ENCODE measurements at places on chromosomes 13 and 19.

DNA sequence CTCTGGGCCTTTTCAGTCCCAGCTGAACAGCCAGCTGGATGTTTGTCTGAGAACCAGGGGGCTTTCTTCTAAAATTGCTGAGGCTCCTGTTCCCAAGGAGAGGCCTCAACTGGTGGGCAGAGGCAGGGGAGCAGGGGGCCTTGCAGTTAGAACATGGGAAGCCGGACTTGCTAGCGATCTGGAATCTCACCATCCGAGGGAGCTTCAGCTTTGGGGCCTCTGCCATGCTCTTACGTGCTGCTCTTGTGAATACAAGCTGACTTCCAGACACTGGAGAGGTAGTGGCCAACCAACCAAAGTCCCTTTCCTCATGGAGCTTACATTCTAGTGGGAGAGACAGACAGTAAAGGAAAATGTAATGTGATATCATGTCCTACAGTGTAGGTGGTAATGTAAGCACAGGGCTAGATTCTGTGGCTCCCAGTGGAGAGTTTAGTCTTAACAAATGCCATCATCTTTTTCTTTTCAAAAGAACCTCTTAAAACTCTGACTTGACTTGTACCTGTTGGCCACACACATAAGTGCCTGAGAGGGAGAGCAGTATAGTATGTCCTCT, 22.2 kb downstream of the SHISA2 start:
- DNase-seq: no peak

DNA sequence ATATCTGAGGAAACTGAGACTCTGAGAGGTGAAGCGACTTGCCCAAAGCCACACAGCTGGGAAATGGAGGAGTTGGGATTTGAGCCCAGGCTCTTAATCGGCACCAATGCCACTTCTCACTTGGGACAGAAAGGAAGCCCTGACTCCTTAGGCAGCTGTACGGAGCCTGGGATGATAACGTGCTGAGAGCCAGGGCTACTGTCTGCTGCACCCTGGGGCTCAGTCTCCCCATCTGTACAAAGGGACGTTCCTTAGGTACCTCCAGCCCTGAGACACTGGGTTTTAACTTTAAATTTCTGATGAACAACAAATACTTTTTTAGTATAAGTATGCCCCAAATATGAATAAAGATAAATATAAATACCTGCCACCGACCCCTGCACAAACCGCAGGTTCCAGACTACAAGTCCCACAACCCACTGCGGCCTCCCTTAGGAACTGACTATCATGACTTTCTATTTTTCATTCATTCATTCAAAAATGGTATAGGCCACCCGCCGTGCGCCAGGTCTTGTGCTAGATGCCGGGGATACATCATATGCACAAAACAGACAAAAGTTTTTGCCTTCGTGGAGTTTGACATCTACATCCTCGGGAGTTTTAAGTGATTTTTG, 776 bp upstream of the NCLN start:
- DNase-seq: peak; percentile 29

DNA sequence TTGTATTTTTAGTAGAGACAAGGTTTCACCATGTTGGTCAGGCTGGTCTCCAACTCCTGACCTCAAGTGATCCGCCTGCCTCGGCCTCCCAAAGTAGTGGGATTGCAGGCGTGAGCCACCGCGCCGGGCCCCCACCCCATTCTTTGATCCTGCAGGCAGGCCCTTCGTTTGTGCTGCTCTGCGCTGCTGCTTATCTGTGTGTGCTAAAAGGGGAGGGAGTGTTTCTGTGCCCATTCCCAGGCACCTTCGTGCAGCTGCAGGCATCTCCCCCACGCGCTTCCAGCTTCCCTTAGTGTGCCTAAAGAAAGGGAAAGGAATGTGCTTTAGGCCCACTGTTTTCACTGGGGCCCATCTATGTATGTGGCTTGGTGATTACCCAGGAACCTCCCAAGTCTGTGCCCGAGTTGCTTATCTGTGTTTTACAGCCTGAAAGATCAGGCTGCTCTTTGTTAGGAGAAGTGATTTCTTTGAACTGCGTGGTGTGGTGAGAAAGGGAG, 27.2 kb downstream of the EPN1 start:
- DNase-seq: no peak

- DNase-seq: no peak
Observed at GRCh38 chr19:44156475-44156874, 8.4 kb upstream of the ZNF226 start.

- DNase-seq: peak; percentile 7
Observed at GRCh38 chr19:33683881-33684537, 62.3 kb downstream of the CHST8 start.

DNA sequence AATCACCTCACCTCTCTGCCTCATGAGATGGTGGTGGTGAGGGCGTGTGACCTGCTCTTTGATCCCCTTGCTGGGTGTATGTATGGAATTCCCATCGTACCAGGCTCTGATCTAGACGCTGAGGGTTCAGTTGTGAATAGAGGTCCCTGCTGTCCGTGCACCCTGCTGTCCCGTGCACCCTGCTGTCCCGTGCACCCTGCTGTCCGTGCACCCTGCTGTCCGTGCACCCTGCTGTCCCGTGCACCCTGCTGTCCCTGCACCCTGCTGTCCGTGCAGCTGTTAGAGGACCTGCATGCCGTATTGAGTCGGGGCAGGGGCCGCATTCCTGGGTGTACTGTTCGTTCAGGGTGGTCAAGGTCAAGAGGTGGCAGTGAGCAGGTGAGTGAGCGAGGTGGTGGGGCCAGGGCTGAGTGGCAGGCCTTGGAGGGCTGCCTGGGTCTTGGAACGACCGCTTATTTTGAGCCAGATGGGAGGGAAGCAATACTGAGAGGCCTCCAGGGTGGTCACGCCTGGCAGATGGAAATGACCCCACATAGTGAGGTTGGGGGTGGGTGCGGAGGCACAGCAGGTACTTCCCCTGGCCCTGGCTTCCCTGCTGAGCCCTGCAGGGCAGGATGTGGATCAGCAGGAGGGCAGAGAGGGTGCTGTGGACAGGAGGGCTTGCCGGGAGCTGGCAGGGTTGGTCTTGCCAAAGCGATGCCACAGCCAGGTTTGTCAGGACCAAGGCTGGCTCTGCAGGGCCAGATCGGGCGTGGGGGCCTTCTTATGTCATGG, 4.6 kb upstream of the EPN1 start:
- no peak for DNase-seq

GRCh38 chr19:42872608-42873007, 6.9 kb downstream of the PSG1 start:
- DNase-seq: no peak

GRCh38 chr19:42546831-42547500, 18.7 kb upstream of the CEACAM1 start:
- DNase-seq: no peak

DNA sequence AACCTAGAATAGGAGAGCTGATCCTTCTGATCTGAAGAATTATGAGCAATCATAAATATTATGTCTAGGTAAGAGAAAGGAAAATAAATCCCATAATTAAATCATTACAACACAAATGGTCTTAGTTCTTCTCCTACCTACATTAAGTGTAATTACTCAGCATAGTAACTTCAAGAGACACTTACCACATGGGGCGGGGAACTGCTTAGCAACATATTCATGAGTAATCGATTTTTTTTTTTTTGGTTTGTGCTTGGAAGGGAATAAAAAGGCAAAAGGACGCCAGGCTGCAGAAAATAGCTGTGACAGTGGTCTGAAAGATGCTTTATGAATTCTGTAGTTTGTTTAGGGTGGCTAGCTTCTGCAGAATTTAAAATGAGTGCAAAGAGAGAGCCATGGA, 103.3 kb upstream of the HTR2A start:
- no peak for DNase-seq

- DNase-seq: no peak
Observed at GRCh38 chr19:3674784-3675543, 25.3 kb downstream of the PIP5K1C start.

DNA sequence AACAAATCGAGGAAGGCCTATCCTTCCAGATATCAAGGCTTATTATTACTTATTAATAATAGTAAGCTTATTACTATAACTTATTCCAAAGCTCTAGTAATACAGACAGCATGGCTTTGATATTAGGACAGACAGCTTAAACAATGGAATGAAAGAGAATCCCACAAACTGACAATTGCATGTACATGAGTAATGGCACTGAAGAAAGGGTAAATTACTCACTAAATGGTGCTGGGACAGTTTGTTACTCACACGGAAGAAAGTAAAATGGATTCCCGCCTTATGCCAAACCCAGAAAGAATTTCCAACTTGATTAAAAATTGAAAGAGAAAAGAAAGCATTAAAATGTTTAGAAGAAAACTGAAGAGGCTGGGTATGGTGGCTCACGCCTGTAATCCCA, 60.3 kb downstream of the MIPEP start:
- no peak for DNase-seq
